Esophagus squamous epithelium (tissue), 5 donors: ENCODE measurements at places on chromosomes 13 and 19. TPM values are rescaled to one million over a fixed set of nuclear protein-coding genes. Genes with fewer than 3 reads are reported as not detected.

DZIP1 gene
- total RNA-seq: 12.8 TPM

PLIN5 gene
- total RNA-seq: 1.9 TPM

SRRM5 gene
- not detected for total RNA-seq

MEIOSIN gene
- total RNA-seq: not detected

AP1M2 gene
- total RNA-seq: 59.9 TPM

TGFBR3L gene
- not detected for total RNA-seq

RNF225 gene
- 6.3 TPM for total RNA-seq

ZNF536 gene
- total RNA-seq: 7.4 TPM

DNA sequence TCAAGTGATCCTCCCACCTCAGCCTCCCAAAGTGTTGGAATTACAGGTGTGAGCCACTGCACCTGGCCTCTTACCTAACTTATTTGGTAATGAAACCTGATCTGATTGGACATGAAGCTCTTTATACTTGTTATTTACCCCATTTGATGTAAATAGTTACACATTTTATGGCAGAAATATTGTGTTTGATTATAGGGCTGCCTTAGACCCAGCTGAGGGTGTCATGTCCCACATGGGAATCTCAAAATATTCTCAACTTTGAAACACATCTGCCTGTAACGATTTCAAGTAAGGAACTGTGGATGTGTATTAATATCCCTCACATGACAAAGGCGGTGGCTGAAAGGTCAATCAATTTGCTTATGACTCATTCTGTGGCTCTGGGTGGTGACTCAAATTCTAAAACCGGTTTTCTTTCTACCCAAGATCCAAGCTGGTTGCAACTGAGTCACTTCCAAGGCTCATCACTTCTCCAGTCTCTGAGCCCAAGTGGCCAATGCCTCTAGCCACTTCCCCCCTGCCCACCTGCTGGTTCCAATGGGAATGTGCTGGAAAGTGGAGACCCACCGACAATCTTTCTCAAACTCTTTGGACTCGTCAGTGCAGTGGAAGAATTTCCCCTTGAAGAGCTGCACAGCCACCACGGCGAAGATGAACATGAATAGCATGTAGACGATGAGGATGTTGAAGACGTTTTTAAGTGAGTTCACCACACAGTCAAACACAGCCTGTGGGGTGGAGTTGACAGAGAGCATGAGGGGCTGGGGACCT, 110.9 kb downstream of the IER2 start:
- H3K27me3 ChIP-seq: no peaks in the 10 kb centered on the region
- H3K27ac ChIP-seq: peak overlapping the region; percentile 74
- peaks cover 6% of the 10 kb centered on the region for H3K4me1 ChIP-seq
- H3K36me3 ChIP-seq: no peaks in the 10 kb centered on the region

- no peaks in the 10 kb centered on the region for H3K27me3 ChIP-seq
Measured at GRCh38 chr13:48159401-48159800, 64.5 kb upstream of the MED4 start.

GRCh38 chr13:111038887-111039286, 76.2 kb upstream of the ARHGEF7 start:
- H3K4me3 ChIP-seq: no peak overlapping the region
- no peaks in the 10 kb centered on the region for H3K36me3 ChIP-seq
- H3K4me1 ChIP-seq: no peaks in the 10 kb centered on the region
- no peak overlapping the region for H3K27ac ChIP-seq

GRCh38 chr13:27839809-27840467, 47.7 kb downstream of the GSX1 start:
- no peaks in the 10 kb centered on the region for H3K36me3 ChIP-seq
- no peak overlapping the region for H3K4me3 ChIP-seq
- no peak for DNase-seq
- H3K4me1 ChIP-seq: no peaks in the 10 kb centered on the region
- H3K27me3 ChIP-seq: no peaks in the 10 kb centered on the region

DNA sequence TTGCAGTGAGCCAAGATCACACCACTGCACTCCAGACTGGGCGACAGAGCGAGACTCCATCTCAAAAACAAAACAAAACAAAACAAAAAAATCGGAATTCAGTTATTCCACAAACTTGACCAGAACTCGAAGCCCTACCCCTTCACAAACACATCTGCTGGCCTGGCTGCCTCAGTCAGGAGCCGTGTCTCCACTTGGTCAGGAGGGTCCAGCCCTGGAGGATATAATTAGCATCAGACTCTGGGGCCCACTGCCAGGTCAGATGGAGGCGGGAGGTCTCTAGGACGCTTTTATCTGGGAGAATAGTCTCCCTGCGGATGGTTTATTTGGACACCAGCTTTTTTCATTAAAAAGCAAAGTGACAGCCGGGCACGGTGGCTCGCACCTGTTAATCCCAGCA, 8.0 kb downstream of the ELL start:
- H3K27ac ChIP-seq: peak overlapping the region; percentile 59
- H3K4me3 ChIP-seq: no peak overlapping the region
- DNase-seq: no peak
- H3K27me3 ChIP-seq: no peaks in the 10 kb centered on the region
- no peaks in the 10 kb centered on the region for H3K36me3 ChIP-seq

DNA sequence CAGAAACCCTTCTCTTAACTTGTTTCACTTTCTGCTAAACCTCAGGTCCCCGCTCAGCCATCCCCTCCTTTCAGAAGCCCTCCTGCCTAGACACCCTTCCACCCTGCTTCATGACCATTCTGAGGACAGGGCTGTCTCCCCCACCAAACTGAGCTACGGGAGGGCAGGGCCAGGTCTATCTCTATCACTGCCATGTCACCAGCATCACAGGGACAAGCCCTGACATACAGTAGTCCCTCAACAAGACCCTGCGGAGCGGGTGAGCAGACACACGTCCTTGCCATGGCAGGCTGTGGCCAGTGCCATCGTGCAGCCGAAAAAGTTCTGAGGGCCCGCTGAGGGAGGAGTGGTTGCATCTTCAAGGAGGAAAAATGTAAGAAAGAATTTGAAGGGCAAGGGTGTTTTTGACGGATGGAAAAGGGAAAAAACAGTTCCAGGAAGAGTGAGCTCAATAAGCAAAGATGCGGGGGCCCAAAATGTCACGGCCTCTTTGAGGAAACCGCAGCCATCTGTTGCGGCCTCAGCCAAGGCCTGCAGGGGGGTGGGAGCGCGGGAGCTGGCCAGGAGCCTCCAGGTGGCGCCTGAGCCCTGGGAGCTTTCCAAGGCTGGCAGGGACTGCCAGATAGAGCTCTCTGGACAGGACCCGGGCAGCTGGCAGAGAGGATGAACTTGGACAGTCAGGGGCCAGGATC, 8.1 kb downstream of the PTGIR start:
- no peak overlapping the region for H3K27ac ChIP-seq
- H3K27me3 ChIP-seq: no peaks in the 10 kb centered on the region
- H3K36me3 ChIP-seq: no peaks in the 10 kb centered on the region
- no peak overlapping the region for H3K4me3 ChIP-seq

- no peak for DNase-seq
- H3K36me3 ChIP-seq: no peaks in the 10 kb centered on the region
- H3K4me1 ChIP-seq: peaks cover 2% of the 10 kb centered on the region
Measured at GRCh38 chr13:51297556-51297955, 41.9 kb upstream of the SERPINE3 start.

GRCh38 chr19:10565028-10565566, 713 bp downstream of the KRI1 start:
- no peaks in the 10 kb centered on the region for H3K27me3 ChIP-seq
- H3K4me1 ChIP-seq: peaks cover 34% of the 10 kb centered on the region
- DNase-seq: no peak
- peak overlapping the region; percentile 91 for H3K4me3 ChIP-seq
- H3K27ac ChIP-seq: peak overlapping the region; percentile 88

- H3K36me3 ChIP-seq: peaks cover 33% of the 10 kb centered on the region
- peak overlapping the region; percentile 98 for H3K4me3 ChIP-seq
- DNase-seq: no peak
- peak overlapping the region; percentile 96 for H3K27ac ChIP-seq
- H3K27me3 ChIP-seq: no peaks in the 10 kb centered on the region
Measured at GRCh38 chr13:91347996-91348905, 764 bp downstream of the MIR17HG start.

- peaks cover 8% of the 10 kb centered on the region for H3K4me1 ChIP-seq
- DNase-seq: no peak
- H3K27ac ChIP-seq: no peak within 1 kb of the TSS
- H3K4me3 ChIP-seq: peak within 1 kb of the TSS; percentile 46
- no peaks in the 10 kb centered on the region for H3K27me3 ChIP-seq
Measured at GRCh38 chr19:47573071-47574026, at the start of gene ZNF541. ZNF541 (minus strand) TSS chr19:47573148; CDS start chr19:47555856, 17,292 bp downstream.

- no peaks in the 10 kb centered on the region for H3K36me3 ChIP-seq
- H3K27me3 ChIP-seq: no peaks in the 10 kb centered on the region
- H3K4me3 ChIP-seq: no peak overlapping the region
- no peak overlapping the region for H3K27ac ChIP-seq
- H3K4me1 ChIP-seq: no peaks in the 10 kb centered on the region
Measured at GRCh38 chr13:45882626-45883025, 31.1 kb upstream of the SIAH3 start.

GRCh38 chr19:6406401-6406800, 13.4 kb upstream of the GTF2F1 start:
- no peak overlapping the region for H3K27ac ChIP-seq
- H3K36me3 ChIP-seq: no peaks in the 10 kb centered on the region
- no peaks in the 10 kb centered on the region for H3K27me3 ChIP-seq
- DNase-seq: no peak

- H3K4me3 ChIP-seq: no peak overlapping the region
- no peak overlapping the region for H3K27ac ChIP-seq
- no peaks in the 10 kb centered on the region for H3K4me1 ChIP-seq
- no peak for DNase-seq
Measured at GRCh38 chr13:27810461-27810860, 18.2 kb downstream of the GSX1 start.

DNA sequence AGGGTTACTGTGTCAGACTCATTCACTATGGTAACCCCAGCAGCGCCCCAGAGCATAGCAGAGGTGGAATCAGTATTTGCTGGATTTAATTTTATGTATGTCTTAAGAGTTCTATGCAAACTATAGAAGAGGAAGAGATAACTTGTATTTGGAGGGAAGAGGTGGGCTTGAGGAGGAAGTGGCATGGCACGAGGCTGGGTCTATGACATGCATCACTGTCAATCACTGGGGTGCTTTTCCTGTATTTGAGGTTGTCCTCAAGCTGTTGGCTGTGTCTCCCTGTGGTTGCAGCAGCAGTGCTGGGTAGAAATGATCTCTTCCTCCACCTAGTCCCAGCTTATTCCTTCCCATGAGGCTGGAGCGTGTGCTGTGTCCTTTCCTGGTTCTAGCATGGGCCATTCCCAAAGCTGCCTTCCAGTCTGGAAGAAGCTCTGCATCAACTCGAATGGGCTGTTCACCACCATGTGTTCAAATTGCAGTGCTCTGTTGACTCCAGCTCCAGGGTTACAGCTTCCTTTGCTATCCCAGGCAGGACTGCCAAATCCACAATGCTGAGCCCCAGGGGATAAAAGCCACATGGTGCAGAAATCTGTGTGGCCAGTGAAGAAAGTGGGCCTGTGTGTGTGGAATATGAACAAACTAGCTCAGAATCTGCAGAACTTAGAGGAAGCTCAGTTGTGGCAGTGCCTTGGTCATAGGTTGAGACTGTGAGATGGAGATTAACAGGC, 73.1 kb upstream of the MTIF3 start:
- H3K4me1 ChIP-seq: no peaks in the 10 kb centered on the region
- H3K4me3 ChIP-seq: no peak overlapping the region
- peaks cover 9% of the 10 kb centered on the region for H3K27me3 ChIP-seq
- H3K27ac ChIP-seq: no peak overlapping the region
- H3K36me3 ChIP-seq: no peaks in the 10 kb centered on the region
- DNase-seq: no peak

DNA sequence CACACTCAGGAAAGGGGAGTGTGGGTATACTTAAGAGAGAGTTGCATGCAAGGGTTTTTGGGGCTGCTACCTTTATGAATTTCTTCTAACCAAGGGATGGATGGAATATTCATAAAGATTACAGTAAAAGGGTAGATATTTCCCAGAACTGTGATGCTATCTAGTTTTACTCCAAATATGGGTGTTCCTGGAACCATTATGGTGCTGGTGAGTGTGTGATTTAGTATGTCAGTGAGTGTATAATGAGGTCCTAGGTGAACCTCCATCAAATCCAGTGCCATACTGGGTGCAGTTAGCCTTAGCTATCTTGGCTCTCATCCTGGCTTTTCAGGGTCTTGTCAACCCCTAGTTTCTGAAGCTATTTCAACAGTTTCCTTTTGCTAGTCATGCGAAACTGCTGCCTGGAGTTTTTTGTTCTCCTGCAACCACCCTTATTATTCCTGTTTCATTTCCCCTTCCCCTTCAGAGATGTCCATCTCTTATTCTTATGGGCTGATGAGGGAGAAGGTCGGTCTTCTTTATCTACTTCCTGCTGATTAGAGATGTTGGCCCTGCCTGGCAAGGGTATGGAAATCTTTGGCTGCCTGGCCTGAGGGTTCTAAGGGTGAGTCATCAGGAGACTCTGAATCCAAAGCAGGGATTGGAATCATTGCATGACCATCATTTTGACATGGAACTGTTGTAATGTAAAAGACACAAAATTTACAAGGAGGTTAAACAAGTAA, 202.3 kb downstream of the NBEA start:
- H3K27ac ChIP-seq: no peak overlapping the region
- no peak for DNase-seq
- no peaks in the 10 kb centered on the region for H3K4me1 ChIP-seq

DNA sequence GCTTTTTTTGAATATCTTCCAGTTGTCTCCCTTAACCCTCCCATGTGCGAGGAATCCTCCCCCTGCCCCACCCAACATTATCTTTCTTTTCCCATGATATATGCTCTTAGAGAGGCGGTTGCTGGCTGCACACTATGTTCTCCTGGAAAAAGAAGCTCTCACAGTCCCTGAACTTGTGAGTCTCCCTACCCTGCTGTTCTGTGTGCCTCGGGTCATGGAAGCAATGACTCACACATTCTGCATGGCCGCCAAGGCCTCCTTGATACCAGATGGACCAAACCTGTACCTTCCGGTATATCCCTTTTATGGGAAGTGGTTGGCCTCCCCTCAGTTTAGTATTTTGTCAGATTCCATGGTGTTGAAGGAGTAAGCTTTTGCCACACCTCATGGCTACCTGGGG, 705.4 kb downstream of the SLITRK6 start:
- no peak overlapping the region for H3K27ac ChIP-seq
- H3K4me1 ChIP-seq: no peaks in the 10 kb centered on the region
- no peak overlapping the region for H3K4me3 ChIP-seq
- H3K36me3 ChIP-seq: no peaks in the 10 kb centered on the region
- DNase-seq: no peak

- H3K4me3 ChIP-seq: peak overlapping the region; percentile 61
- DNase-seq: no peak
- peak overlapping the region; percentile 87 for H3K27ac ChIP-seq
- H3K4me1 ChIP-seq: peaks cover 11% of the 10 kb centered on the region
- no peaks in the 10 kb centered on the region for H3K36me3 ChIP-seq
- H3K27me3 ChIP-seq: no peaks in the 10 kb centered on the region
Measured at GRCh38 chr13:52599848-52600603, 42.2 kb upstream of the HNRNPA1L2 start.

GRCh38 chr19:17687141-17687856, 855 bp downstream of the UNC13A start:
- H3K36me3 ChIP-seq: no peaks in the 10 kb centered on the region
- no peak overlapping the region for H3K4me3 ChIP-seq
- peaks cover 21% of the 10 kb centered on the region for H3K27me3 ChIP-seq
- H3K4me1 ChIP-seq: peaks cover 22% of the 10 kb centered on the region
- DNase-seq: no peak
- H3K27ac ChIP-seq: no peak overlapping the region
